ENCODE measurements at places on chromosomes 2 and 18.

GRCh38 chr18:54630963-54631362, 39.9 kb downstream of the DYNAP start:
- no peak for DNase-seq

- DNase-seq: no peak
Observed at GRCh38 chr2:8230466-8230865, 451.4 kb upstream of the ID2 start.

DNA sequence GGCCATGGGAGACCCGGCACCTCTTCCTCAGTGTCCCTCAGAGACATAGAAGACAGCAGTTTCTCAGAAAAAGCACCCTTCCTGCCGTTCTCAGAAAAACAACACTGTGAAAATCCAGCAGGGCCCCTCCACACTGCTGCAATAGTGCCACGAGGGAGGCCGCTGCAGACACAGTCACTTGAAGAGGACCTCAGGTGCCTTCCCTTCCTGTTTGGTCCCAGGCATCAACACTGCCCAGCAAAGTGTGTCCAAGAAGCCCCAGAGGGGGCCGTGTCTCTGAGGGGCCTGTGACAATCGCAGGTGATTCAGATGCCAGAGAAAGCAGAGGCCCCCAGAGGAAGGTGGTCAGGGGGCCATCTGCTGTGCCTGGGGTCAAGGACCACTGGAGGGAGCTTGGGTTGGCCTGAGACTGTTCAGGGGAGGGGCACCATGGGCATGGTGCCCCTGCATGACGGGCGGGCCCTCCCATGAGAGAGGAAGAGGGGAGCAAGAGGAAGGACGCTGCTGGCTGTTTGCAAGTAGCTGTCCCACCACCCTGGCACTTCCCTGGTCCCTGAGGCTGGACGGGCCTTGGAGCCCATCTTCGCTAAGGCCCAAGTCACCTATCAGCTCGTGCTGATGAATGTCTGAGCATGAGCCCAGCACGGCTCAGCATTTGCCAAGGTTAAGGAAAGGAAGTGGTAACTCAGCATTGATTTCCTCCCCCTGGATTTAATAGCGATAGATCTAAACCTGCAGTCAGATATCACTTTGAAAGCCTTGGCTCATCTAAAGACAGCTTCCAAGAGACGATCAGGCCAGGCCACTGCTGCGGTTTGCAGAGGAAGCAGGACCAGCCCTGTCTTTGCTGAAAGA, 9.1 kb downstream of the TWIST2 start:
- no peak for DNase-seq

- no peak for DNase-seq
Observed at GRCh38 chr18:63137999-63138435, 181.6 kb downstream of the BCL2 start.

DNA sequence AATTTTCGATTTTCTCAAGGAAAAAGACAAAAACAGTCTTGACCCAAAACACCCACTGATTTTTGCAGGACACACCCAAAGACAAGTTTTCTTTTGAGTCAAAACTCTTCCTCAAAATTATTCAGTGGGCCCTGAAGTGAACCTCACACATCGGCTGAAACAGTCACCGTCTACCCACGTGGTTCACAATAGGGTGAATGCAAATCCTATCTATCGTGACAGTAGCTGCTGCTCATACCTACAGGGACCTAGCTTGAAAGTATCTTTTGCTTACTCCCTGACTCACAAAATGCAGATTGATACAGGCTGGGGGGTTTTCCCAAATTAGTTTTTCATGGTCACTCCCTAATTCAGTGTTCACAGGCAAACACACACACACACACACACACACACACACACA, 10.7 kb upstream of the CD226 start:
- DNase-seq: no peak

- DNase-seq: no peak
Observed at GRCh38 chr2:204737296-204737695, 192.0 kb downstream of the PARD3B start.

DNA sequence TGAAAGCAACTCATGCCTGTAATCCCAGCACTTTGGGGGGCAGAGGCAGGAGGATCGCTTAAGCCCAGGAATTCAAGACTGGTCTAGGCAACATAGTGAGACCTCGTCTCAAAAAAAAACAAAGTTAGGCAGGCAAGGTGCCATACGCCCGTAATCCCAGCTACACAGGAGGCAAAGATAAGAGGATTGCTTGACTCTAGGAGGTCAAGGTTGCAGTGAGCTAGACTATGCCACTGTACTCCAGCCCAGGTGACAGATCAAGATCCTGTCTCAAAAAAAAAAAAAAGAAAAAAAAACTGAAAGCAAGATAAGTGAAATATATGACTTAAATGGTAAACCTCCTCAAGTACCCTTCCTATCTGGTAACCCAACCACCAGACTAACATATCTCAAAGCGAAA, 59.8 kb downstream of the USP34 start:
- DNase-seq: no peak

DNA sequence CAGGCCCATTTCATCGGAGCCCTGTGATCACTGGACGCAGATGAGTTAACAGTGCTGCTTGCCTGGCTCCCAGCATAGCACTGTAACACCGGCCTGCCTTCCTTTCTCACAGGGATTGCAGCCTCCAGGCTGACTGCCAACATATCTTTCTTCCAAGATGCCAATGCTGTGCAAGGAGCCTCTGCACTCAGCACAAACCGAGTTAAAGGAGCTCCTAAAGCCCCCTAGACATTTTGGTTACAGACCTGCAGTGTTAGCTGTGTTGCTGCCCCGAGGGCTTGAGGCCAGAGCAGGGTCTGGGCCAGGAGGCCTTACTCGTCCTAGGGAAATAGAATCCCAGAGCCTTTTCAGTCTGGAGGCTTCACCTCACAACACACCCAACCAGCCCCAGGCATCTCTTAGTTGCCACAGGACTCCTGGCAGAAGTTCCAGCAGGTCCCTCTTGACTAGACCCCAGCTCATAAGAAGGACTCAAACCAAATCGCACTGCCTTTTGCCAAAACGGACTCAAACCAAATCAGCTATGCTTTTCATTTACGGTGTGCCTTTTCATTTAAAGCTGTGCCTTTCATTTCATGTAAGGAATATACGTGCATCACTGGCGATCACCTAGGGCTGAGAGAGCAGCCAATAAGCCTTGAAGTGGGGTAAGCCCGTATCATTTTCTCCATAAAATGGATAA, 58.4 kb upstream of the EML4 start:
- no peak for DNase-seq

DNA sequence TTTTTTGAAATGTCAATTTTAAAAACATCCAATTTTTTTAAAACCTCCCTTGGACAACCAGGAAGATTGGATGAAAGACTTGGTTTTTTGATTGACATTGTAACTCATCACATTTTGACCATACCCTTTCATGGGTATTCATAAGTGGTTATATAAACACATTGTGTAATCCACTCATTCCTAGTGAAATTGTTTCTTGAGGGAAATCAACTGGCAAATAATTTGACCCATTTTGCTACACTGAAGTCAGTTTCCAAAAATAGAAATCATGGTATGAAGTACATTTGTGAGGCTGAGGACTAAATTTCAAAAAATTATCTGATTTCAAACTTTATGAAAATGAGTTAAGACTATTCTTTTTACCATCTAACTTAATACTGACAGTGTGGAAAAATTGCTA, 31.5 kb downstream of the FBXO48 start:
- no peak for DNase-seq

- no peak for DNase-seq
Observed at GRCh38 chr2:55114082-55114481, 63.8 kb upstream of the RTN4 start.

DNA sequence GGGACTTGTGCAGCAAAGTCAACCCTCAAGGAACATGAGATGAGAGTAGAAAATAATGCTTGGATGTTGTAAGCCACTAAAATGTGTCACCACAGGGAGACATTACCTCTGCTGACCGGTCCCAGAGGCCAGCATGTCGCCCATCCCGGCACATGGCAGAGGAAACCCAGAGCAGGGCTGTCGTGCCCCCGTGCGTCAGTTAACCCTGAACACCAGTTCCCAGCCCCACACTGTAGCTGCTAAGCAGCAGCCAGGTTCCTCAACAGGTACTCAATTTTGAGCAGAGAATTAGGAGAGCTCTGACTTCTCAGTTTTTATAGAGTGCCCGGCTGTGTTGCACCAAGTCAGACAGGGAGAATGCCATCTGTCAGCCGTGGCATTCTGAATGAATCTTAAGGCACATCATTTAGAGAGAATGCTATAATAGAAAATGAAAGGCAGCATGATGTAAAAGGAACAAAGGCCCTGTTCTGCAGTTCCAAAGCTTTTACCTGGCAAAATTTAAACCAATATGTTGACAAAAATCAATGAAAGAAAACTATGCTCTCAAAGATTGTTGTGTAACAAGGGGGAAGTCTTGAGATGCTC, 307.9 kb downstream of the METTL4 start:
- DNase-seq: no peak

DNA sequence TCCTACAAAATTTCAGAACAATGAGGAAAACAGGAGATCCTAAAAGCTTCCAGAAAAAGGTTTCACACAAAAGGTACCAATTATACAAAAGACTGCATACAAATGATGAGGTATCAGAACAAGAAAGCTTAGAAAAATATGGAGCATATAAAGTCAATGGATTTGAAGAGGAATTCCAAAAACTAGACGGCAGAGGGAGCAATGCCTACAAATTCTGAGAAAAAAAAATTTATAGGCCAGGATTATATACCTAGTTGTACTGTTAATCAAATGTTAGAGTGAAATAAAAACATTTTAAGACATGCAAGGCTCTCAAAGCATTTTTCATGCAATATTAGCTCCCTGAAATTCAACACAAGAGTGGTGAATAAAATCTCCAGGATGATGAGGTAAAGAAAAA, 106.2 kb downstream of the ZRANB3 start:
- DNase-seq: no peak

DNA sequence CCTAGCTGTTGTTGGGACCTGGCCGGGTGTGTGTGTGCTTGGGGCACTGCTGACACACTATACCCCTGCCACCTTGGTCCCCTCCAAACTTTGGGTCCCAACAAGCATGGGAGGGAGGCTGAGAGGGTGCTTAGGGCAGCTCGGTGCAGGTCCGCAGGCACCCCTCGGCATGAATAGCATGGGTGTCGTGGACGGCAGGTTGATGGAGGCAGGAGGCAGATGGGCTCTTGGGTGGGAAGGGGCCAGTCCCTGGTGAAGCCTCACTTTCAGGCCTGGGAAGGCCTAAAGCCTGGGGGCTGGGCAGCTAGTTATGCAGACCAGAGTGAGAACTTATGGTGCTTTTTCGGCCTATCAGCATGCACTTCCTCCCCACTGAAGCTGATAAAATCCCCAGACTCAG, 164.2 kb downstream of the CDH19 start:
- DNase-seq: no peak

DNA sequence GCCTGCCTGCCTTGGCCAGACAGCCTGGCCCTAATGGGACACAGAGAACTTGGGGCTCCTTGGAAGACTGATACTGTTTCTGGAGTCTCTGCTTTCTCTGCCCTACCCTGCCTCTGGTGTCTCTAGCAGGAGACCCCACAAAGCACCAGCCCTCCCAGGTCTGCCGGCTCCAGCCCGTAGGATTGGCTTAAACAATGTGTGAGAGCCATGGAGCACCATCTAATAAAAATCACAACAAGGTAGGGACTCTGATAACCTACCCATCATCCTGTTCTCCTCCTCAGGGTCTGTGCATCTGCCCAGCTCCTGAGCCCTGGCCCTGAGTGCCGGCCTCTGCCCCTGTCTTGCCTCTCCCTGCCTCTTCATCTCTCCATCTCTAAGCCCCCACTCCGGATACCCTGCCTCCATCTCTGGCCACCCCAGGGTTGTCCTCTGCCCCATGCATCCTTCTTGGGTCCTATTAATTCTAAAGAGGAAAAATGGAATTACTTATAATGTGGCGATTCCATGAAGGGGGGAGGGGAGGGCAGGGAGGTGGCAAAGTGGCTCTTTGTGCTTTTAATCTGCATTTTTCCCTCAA, 1.2 kb upstream of the ECEL1 start:
- no peak for DNase-seq

- no peak for DNase-seq
Observed at GRCh38 chr2:217654168-217654567, 348.6 kb downstream of the TNS1 start.

- no peak for DNase-seq
Observed at GRCh38 chr2:29579495-29580169, 341.8 kb downstream of the ALK start.

GRCh38 chr18:28043631-28044030, 133.3 kb downstream of the CDH2 start:
- DNase-seq: no peak

DNA sequence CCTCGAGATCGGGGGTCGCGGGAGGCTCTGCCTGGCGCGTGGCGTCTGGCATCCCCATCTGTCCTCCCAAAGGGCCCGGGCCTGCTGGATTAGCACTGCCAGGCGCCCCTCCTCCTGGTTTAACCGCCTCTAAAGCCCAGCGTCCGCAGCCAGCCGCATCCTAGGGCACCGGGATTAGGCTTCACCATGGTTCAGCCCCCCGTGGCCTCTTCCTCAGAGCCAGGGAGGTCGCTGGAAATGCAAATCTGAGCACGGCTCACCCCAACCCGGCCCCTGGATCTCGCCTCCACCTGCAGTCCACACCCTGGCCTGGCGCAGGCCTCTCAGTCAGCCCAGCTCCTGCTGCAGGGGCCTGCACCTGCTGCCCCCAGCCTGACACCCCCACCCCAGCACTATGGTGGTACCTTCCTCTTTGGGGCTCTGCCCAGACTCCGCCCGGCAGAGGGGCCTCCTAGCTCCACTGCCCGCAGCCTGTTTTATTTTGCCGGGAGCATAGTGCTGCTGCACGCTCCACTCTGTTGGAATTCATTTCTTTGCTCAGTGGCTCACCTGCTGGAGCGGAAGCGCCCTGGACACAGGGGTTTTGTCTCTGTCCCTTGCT, 13.2 kb downstream of the PRELID3A start:
- no peak for DNase-seq

- no peak for DNase-seq
Observed at GRCh38 chr2:71499691-71500090, 46.3 kb downstream of the DYSF start.

DNA sequence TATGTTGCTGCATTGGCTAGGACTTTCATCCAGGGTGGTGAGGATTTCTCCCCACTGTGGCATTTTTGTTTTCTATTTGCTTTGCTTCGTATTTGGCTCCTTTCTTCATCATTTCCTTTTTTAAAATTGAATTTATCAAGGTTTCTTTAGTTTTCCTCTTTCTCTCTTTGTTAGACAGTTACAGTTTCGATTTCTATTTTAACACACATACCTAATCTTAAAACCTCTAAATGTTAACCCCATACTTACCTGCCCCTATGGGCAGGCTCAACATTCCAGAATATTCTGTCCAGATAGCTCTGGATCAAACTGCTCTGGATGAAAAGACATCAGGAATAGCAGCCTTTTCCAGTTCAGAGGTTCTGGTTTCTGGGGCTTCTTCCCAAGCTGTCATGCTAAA, 49.2 kb downstream of the DIPK1C start:
- no peak for DNase-seq

GRCh38 chr2:8486141-8486540, 195.7 kb upstream of the ID2 start:
- DNase-seq: no peak

DNA sequence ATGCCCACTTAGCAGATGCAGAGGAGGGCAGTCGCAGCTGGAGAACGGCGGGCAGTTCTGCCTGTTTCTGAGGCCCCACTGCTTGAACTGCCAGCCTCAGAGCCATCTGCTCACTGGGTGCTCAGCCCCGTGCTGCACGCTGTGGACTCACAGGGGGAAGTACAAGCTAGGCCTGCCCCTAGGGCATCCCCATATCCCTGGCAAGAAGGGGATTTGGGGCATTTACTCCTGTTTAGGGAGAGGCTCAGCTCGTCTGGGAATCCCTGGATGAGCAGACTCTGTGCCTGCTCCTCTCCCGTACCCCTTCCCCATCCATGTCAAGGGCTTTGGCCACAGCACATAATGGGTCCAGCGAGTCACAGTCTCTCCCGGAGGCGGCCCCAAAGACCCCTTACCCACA, 169.8 kb upstream of the PKDCC start:
- DNase-seq: no peak

GRCh38 chr2:188285049-188285448, 6.6 kb upstream of the GULP1 start:
- no peak for DNase-seq
